ENCODE measurements at places on chromosomes 3 and 15.

DNA sequence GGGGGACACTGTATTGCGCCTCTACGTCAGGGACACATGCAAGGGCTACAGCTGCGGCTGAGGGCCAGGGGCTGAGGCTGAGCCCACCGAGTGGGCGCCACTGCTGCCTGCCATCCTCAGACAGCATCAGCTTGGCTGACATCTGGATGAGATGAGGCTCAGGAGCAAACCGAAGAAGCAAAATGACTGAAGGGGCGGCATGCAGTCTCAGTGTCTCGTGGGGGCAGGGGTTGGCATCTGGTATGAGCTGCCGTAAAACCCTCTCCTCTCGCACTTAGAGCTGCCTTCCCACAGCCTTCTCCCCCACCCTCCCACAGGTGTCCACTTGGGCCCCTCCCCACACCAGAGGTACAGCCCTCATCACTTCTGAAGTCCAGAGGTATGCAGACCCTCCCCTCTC, 24.2 kb upstream of the CMTM7 start:
- no peak for DNase-seq

DNA sequence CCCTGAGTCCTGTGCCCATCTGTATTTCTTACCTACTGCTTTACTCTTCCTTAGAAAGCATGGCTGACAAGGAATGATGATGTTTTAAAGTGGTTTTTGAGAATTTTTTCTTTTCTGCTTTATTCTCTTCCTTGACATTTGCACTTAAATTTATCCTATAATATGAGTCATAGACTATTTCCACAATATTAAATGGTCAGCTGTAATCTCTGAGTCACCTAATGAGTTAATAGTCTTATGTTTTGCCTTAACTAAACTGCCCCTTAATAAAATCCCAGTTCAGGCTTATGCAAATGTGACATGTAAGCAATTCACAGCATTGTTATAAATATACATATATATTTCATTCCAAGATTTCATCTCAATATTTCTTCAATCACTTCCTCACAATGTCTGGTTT, 23.8 kb downstream of the MEIS2 start:
- peak; percentile 64 for DNase-seq

DNA sequence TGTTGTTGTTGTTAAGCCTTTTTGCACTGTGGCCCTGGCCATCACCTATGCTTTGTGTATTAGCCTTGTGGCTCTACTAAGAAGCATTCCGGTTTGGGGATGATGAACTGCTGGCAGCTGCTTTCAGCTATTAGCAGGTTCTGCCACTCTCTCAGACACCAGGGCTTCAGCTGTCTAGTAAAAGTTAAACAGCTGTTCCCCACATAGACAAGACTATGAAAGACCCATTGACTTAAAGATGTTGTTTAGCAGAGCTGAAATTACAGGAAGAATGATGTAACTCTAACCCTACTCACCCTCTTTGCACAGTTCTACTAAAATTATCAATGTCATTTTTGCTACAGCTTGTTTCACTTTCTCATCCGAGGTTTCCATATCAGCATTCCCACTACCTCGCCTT, 131.2 kb upstream of the CGNL1 start:
- peak; percentile 33 for DNase-seq

- DNase-seq, result peak; percentile 25
Observed at GRCh38 chr3:197363553-197364409, 65.4 kb upstream of the DLG1 start.

DNA sequence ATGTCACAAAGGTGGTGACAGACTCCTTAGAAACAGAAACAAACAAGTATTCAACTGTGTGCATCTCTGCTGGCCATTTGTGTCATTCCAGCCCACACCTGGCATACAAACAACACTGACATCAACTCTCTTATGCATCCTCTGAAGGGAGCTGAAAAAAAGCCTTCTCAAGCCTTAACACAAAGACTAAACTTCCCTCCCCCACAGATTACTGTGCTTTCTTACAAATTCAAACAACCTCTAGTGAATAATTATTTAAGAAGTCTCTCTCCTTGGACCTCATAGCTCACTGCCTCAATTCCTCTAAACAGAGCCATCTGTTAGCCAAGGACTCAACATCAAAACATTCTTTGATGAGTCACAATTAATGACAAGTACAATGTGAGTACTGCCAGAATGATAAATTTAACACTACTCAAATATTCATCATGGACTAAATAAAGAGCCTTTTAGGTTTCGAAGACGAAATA, 132.1 kb downstream of the WDR76 start:
- peak; percentile 88 for DNase-seq

DNA sequence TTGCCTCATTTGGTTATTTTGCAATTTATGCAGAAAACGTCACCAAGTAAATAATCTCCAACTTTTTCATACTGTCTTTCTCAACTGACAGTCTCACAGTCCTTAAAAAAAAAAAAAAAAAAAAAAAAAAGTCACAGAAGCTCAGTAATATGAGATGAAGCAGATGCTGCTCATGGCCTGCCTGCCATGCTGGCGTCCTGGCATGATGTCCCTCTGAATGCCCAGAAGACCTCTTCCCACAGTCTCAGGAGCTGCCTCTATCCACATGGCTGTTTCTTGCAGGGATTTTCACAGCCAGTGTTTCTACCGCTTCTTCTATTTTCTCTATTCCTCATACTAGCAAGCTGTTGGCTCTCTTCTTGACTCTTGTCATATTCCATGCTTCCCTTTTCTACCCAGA, 87.7 kb downstream of the TGFBR2 start:
- DNase-seq, result no peak

- DNase-seq, result no peak
Observed at GRCh38 chr3:107969994-107970819, 120.6 kb downstream of the CD47 start.

DNA sequence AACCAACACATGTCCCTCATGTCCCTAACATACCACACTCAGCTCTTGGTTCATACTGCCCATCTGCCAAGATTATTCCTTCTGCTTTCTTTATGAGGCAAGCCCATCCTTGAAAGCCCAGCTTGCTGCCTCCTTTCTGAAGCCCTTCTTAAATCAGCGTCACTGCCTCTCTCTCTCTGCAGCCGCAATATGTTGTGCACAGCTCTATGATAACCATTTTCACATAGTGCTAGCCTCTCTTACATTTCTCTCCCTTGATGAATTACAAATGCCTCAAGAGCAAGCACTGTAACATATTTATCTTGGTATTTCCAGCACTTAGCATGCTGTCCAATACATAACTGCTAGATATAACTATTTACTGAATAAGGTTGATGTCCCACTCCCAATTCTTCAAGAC, 86.5 kb downstream of the TNIK start:
- DNase-seq, result no peak

GRCh38 chr3:160401291-160402095, 2.0 kb downstream of the SMC4 start:
- DNase-seq, result peak; percentile 88

GRCh38 chr15:71562251-71562650, 248.1 kb upstream of the NR2E3 start:
- DNase-seq, result peak; percentile 21

Measured in EH (cell line).